Renal cortical epithelial cell (primary cell): ENCODE measurements at places on chromosomes 6 and 20. TPM values are rescaled to one million over a fixed set of nuclear protein-coding genes. Genes with fewer than 3 reads are reported as not detected.

GRCh38 chr6:142929751-142930358 lies 15.1 kb downstream of the HIVEP2 start:
- DNase-seq, result no peak

GRCh38 chr6:83707829-83708545 lies 914 bp downstream of the SNAP91 start:
- DNase-seq, result no peak

DNA sequence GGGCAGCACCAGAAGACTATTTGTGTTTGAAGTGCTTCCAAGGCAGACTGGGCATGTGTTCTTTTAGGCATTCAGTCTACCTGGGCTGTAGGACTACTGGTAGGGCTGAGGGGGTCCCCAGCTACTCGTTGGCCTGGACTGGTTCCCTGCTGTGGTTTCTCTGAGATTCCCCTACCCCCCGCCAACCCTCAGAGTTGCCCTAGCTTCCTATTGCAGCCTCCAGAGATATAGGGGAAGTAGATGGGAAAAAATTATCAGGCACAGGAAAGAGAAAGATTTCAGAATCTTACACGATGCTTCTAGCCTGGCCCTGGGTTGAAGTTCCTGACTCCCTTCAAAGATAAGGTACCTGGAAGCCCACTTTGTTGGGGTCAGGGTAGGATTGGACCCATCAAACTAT lies 22.5 kb downstream of the BRPF3 start:
- DNase-seq, result no peak

The CALHM4 gene
- not detected in 2 replicates for total RNA-seq

DNA sequence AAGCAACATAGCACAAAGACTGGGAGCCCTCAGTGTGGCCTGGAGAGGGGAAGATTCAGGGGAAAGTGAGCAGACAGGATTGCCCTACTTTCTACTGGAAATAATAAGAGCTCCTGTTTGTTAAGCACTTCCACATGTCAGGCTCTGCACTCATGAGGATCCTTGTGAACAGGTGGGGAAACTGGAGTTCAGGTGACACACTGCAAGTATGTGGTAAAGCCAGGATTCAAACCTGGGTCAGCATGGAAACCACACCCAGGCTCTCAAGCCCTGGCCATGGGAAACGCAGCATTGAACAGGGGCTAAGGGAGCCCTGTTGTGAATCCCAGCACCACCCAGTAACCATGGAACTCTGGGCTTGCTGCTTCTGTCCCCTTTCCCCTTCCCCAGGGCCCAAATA lies 42.8 kb upstream of the ID1 start:
- peak; percentile 58 for DNase-seq

DNA sequence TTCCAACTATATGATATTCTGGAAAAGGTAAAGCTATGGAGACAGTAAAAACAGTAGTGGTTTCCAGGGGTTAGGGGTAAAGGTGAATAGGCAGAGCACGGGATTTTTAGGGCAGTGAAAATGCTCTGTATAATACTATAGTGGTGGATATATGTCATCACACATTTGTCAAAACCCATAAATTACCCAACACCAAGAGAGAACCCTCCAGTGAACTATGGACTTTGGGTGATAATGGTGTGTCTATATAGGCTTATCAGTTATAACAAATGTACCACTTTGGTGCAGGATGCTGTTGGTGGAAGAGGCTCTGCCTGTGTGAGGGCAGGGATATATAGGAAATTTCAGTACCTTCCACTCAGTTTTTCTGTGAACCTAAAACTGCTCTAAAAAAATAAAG lies 149.9 kb downstream of the GPX5 start:
- DNase-seq, result no peak

The CCN6 gene
- total RNA-seq, result 2.1 and 5.4 TPM in 2 replicates

The RIPPLY2 gene
- not detected in 2 replicates for total RNA-seq

- DNase-seq, result no peak
These were observed 43.2 kb upstream of the TBC1D7 start for GRCh38 chr6:13371421-13372072.

The SLC4A11 gene
- 3.1 and 3.8 TPM in 2 replicates for total RNA-seq

DNA sequence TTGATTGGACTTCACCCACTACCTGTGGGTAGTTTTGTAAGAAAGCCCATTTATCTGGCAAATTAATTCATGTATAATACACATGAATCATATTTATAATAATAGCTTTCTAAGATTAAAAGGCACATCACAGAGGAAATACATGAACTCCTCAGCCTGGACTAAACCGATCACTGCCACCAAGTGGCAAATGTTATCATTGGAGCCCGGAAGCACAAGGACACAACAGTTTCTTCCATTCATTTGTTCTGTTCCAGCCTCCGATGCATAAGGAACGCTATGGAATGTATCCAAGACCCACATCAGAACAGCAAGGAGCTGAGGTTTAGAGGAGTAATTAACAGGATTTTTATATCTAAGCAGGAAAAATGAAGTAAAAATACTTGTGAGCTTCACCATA lies 13.9 kb upstream of the IPCEF1 start:
- peak; percentile 46 for DNase-seq

The CPXM1 gene
- 0.17 and 0.20 TPM in 2 replicates for total RNA-seq

The ADGB gene
- total RNA-seq, result not detected in 2 replicates

GRCh38 chr6:155328074-155328538 lies 13.8 kb upstream of the TFB1M start:
- DNase-seq, result no peak

- peak; percentile 96 for DNase-seq
These were observed 378.8 kb downstream of the QKI start for GRCh38 chr6:163793011-163793983.

DNA sequence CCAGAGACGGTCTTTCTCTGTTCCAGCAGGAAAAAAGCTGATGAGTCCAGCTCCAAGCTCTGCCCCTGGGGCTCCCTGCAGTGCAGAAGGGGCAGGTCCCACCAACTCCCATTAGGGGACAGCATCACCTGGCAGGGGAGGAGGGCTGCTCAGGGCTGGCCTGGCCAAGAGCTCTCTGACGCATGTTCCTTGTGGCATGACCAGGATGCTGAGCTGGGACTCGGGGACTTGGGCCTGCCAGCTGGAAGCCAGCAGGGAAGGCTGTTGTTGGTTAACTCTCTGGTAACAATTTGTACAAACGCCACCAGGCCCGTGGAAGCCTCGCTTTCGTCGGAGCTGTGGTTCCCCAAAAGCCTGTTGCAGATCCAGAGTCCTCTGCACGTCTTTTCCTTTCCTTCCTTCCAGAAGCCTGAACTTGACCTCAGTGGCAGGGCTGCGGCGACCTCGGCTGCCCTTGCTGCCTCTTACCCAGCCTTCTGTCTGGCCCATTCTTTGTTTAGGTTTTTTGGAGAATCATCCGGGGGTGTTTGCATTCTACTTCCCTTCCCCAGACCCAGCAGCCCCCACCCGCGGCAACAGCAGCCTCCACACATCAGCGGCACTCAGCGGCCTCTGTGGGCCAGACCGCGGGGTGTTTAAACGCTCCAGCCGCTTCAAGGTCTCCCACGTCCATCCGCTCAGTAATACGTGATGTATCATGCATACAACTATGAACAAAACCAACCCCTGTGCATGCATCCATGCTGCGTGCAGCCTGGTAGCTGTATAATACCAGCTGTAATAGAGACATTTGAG lies 63.3 kb downstream of the GNAS-AS1 start:
- DNase-seq, result no peak

DNA sequence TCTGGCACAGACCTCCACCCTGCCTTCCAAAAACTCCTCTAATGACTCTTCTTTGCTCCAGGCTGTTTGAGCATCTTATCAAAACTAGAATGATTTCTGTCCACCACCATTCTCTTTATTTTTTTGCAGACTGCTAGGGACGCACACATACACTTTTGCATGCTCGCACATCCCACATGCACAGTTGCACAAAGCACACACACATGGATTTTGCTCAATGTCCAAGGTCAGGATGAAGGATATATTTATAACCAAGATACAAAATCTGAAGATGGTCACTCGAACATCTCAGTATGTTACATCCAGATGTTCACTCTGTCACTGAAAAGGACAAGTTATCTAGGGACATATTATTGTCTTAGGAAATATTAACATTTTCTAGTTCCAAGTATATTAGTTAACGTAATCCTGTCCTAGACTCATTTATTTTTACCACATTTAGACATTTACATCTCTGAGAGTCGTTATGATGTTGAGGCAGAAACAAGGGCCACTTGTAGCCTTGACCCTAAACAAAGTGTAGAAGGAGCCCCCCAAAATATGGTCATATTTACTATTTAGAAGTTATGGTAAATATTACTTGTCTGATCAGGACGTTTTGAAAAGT lies 3.4 kb upstream of the SIM1 start:
- no peak for DNase-seq
